Activated CD4-positive, alpha-beta T cell treated with anti-CD3 and anti-CD28 coated beads for 24 hours (primary cell): ENCODE measurements at places on chromosomes 3 and 15.
A peak's percentile ranks its signal among the peaks of the same experiment; 100 is the strongest.

- no peak for DNase-seq
These were observed 36.0 kb downstream of the MNS1 start for GRCh38 chr15:56428821-56429458.

DNA sequence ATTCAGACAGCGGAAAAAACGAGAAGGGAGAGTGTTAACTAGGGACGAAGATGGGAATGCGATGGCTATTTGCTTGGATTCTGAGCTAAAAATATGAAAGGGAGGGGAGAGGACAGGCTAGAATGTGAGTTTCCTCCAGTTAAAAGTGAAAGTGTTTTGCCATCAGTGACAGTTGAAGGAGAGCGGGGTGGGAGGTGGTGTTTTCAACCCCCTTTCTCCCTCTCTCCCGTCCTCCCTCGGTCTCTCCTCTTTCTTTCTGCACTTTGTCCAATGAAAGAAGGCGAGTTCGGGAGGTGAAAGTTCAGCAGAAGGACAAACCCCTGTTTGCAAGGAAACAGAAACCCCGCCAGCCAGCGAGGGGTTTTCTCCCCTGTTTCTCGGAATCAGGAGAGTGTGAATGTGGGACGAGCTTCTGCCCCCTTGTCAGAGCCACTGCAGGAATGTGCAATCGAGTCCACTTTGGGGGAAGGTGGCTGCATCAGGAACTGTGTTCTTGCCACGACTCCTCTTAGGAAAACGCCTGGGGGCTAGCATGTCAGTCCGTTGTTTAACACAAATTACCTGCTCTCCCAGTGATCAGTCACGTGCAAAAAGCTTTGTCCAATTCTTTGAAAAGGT is 975 bp upstream of the FOXP1 start:
- DNase-seq, result peak; percentile 51

DNA sequence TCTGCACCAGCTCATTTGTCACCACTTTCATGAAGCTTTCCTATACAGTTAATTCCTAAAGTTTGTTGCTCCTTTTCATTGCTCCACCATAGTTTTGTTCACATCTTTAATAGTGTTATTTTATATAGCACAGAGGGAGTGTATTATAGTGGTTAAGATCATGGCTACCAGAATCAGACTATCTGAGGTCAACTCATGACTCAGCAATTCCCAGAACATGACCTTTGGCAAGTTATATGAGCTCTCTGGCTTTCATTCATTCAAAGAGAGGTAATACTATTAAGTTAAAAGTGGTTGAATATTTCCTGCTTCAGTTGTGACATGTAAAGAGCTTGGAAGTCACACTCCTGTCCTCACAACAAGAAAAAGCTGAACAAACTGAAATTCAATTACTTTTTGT is 1073.5 kb downstream of the NAALADL2 start:
- DNase-seq, result no peak

GRCh38 chr3:42590989-42591756 is 513 bp downstream of the SS18L2 start:
- no peak for DNase-seq

GRCh38 chr15:62883938-62884479 is 158.5 kb upstream of the TPM1 start:
- DNase-seq, result no peak

DNA sequence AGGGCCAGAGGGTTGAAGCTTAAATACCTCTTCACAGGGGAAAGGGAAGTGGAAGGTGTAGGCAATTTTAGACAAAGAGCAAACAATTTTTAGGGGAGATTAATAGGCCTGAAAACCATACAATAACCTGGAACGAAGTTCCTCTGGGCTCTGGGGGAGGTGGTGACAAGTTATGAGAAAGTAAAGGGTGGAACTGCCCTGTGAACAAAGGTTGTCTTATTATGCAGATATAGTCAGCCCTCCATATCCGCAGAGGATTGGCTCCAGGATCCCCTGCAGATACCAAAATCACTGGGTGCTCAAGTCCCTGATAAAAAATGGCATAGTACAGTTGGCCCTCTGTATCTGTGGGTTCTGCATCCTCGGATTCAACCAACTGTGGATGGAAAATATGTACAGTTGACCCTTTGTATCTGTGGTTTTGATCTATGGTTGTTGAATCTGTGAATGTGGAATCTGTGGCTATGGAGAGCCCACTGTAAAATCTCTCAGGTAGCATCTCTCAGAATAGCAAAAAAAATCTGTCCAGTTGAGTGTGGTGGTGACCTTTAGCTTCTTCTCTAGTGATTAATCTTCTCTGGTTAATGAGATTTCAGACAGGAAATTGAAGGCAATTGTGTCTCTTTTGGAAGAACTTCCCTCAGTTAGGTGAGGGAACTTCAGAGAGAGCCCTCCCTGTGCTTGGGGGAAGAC is 40.2 kb downstream of the CLEC3B start:
- no peak for DNase-seq

GRCh38 chr15:43244092-43244491 is 22.6 kb downstream of the TGM5 start:
- DNase-seq, result no peak

DNA sequence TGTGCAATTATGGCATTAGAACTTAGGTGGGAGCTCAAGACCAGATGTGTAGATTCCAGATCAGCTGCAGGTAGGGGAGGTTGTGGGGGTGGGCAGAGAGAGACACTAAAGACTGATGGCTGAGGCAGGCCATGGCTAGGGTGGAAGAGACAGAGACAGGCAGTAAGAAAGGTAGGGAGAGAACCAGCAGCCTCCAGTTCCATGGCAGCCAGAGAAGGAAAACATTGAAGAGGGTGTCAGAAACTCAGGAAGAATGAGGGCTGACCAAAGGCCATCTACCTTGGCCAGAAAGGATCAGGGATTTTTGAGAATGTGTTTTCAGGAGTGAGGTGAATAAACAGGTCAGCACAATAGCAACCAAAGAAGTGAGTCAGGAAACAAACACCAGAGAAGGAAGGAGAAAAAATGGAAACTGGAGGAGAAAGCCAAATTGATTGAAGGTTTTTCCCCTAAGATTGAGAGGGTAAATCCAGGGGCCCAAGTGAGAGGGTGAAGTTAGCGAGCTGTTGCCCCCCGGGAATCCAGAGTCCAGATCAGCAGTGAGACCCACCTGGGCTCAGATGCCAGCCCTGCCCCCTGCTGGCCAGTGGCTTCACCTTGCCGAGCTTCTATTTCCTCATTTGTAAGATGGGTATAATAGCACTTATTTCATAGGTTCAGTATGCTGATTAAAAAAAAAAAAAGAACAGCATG is 41.0 kb downstream of the ABHD2 start:
- DNase-seq, result peak; percentile 31

- DNase-seq, result no peak
These were observed 223.7 kb upstream of the NANOGP8 start for GRCh38 chr15:35308802-35309201.

DNA sequence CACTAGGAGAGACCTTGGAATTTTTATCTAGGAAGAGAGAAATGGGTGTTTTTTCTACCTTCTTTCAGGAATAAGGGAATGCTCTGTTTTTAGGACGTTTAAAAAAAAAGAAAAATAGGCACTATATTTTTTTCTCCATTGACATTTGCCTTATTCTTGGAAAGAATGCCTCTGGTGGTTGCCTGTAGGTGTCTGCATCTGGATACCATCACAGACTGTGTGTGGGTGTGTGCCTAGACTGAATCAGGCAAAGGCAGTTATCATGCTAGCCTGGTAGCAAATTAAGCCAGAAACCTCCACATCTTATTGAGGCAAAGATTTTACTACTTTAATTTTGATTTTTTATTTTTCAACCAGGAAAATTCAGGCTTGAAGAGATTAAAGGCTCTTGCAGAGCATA is 513.6 kb upstream of the KCNMB2 start:
- no peak for DNase-seq

GRCh38 chr15:57697588-57697987 is 8.9 kb upstream of the POLR2M start:
- no peak for DNase-seq

DNA sequence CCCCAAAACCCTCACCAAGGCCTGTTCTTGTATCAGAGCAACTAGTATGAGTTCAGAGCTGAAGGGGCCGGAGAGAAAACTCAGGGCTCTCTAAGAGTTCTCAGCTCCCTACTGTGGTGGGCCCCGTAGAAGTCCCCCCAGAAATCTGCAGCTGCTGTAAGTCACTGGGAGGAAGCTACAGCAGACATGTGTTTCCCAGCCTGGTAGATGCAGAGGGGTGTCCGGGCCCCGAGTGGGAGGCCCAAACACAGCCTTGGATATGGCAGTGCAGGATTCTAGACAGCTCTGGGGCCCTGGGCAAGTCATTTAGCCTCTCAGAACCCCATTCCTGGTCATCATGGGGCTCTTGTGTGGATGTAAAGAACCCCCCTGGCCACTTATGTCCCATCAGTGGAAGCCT is 39.2 kb upstream of the CSPG4 start:
- DNase-seq, result no peak
